ENCODE measurements at places on chromosomes 1 and 21.

GRCh38 chr1:159945483-159946241 lies at the start of gene IGSF9:
Gene IGSF9, minus strand, starts transcription at chr1:159945613. Its CDS starts 2,159 bp downstream, at chr1:159943454.
- DNase-seq = peak; percentile 71

- no peak for DNase-seq
Observed at GRCh38 chr1:167504467-167504827, 13.9 kb downstream of the CD247 start.

GRCh38 chr1:14767075-14767474 lies 168.6 kb downstream of the KAZN start:
- no peak for DNase-seq

DNA sequence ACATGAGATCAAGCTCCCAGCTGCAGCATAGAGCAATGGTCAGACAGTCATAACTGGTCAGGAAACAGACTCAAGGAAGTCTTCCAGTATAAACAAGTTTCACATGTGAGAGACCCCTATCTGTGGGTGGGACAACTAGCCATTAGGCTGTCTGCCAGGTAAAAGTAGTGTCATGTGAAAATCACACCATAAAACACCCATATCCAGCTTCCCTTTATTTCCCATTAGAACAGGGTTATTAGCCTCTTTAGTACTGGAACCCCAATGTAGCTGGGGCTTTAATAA lies 426.7 kb downstream of the KCNT2 start:
- no peak for DNase-seq

DNA sequence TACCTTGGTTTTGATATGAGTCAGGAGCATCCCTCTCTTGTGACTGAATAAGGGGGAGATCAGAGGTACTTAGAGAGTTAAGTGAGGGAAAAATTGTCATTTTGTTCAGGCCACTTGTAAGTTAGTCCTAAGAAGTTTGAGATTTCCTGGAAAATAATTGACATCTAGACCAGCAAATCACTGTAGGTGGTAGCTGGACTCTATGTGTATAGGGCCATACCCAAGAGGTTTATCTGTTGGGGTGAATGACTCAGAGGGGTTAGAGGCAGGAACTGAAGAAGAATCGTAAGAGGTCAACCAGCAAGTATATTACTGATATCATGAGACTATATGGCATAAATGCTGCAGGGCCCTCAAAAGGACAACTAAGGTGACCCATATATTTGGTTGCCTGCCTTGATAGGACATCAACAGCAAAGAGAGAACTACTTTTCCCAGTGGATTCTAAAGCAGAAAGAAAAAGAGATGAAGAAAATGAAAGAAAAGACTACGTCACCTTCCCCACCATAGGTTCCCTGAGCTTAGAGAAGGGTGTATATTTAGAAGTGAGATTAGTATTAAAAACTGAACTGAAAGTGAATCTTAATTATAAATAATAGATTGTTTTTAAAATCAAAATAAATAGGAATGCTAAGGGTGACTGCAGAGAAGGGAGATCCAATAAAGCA lies 8.0 kb upstream of the RNPC3 start:
- no peak for DNase-seq

GRCh38 chr1:170664093-170664827 lies at the start of gene PRRX1:
Gene PRRX1, plus strand, starts transcription at chr1:170664131. Its CDS starts 88 bp downstream, at chr1:170664219.
- DNase-seq = no peak

GRCh38 chr1:185761841-185762240 lies 27.6 kb downstream of the HMCN1 start:
- no peak for DNase-seq

DNA sequence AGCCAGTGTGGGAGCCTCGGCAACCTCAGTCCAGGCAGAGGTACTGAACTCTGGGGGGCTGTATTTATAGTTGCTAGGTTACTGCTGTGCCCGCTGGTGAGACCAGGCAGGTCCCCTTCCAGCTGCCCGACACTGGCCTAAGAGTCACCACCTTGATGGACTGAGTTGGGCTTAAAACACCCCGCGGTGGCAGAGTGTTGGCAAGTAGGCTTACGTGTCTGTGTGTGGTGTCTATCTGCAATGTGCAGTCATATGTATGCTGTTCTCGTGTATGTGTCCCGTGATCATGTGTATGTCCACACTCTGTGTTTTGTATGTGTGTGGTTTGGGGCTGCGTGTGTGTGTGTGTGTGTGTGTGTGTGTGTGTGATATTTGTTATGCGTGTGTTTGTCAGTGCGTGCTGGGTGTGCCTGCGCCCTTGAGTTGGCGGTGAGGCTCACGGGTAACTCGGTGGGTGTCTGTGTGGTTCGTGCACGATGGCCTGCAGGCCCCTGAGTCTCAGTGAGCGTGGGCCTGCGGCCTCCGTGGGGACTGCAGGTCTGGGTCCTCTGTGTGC lies 65.5 kb downstream of the MEF2D start:
- no peak for DNase-seq

- no peak for DNase-seq
Observed at GRCh38 chr1:237927198-237927597, 36.5 kb upstream of the ZP4 start.

GRCh38 chr1:176315519-176316220 lies 108.6 kb upstream of the COP1 start:
- DNase-seq = no peak

DNA sequence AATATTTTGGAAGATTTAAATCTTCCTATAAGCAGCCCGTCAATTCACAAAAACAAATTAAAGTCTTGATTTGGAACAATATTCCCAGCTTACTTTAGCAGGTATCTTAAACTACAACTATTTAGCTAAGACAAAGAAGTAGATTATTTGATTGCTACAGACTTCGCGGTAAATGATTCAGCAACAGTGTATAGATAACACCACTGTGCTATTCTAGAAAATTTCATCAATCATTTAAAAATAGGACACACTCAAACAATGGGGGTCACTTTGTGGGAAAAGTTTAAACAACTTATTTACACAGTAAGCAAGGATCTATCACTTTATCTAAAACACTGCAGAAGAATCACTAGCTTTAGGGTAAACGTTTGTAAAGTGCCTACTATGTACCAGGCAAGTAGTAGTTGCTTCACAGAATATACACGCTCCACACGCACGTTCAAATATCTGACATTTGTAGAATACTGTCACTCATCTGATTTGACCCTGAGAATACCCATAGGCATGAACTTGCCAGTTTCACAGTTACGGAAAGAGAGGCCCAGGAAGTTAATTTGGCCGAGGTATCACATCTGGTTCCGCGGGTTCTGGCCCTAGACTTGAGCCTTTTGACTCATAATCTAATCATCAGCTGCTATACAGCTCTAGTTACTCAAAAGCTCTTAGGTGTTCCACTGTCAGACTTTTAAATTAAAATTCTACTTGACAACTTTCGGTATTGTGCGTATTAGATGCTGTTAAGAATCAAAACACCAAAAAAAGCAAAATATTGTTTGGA lies 876 bp downstream of the DENND2C start:
- DNase-seq = no peak

DNA sequence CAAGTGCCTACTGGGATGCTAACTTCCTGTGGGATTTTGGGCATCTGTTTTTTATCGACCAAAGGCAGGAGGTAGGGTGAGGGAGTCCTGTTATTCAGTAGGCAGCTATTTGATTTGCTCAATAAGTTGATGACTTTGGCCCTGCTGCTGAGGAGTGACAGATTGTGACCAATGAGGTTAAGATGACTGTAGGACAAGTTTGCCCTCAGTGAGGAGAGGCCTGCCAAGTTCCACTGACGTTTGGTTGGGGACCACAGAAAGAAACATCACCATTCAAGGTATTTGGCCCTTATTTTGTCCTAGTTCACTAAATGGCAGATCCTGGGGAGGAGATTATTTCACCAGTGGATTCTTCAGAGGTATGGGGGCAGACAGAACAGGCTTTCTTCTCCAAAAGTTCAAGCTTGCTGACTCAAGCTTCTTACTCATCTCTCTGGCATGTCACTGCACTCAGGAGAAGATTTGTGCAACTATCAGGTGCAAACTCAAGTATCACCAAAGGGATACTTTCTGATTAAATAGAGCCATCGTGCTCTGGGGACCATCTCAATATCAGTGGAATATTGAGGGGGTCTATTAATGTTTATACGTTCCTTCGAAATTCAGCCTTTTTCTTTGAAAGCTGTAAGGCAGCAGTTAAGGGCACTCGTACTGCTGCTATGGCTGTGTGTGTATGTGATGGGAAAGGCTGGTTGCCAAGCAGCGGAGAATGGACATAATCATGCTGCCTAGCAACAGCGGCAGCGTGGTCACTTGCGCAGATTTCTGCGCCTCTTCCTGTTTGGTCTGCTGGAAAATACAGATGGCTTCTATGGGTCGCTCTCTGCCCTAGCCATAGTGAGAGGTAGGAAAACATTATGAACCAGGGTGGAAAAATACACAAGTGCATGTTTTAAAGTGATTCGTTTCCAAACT lies 78.7 kb downstream of the PBX1 start:
- DNase-seq = no peak

DNA sequence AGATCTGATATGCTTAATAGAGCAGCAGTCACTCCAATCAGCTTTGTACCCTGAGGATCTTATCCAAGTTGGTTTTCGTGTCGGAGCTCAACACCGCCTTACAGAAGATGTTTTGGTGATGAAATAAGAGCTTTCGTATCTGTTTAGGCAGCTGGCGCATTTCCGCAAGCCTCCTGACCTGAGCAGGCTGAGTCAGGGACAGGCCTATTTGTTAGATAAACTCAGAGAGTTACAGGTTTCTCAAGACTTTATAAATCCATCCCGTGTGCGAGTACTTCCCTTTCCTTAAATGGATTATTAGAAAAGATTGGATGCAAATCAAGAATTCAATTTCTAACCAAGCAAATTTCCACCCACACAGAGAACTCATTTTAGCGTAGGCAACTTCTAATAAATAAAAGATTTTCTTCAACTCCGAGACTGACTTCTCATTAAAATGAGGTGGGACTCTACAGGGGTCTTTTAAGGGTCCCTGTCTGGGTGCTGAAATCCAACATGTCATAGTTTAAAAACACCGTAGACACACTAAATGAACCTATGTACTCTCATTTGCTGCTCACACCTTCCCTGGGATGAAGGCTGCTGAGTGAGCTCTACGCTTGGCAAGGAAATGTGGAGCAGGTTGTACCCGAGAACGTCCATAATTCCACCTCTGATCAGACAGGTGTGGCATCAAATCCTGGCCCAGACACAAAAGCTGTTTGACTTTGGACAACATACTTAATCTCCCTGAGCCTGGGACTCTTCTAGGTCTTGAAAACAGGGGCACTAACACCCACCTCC lies 106.9 kb upstream of the F3 start:
- no peak for DNase-seq

DNA sequence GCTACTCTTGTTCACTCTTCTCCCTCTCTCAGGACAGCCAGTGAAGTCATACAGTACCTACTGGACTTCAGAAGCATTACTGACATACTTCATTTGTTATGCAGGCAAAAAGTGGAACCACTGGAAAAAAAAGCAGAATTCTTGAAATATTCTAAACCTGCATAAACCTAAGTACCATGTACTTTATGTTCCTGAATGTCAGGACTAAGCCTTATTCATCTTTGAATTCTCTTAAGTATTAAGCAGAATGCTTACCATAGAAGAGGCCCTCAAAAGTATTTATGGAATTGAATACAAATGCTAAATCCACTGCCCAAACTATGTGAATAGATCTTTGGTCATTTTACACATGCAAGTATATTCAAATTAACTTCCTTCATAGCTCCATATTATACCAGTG lies 7.8 kb downstream of the PSMB2 start:
- no peak for DNase-seq

GRCh38 chr21:32172106-32172505 lies 106.7 kb downstream of the MIS18A start:
- no peak for DNase-seq

DNA sequence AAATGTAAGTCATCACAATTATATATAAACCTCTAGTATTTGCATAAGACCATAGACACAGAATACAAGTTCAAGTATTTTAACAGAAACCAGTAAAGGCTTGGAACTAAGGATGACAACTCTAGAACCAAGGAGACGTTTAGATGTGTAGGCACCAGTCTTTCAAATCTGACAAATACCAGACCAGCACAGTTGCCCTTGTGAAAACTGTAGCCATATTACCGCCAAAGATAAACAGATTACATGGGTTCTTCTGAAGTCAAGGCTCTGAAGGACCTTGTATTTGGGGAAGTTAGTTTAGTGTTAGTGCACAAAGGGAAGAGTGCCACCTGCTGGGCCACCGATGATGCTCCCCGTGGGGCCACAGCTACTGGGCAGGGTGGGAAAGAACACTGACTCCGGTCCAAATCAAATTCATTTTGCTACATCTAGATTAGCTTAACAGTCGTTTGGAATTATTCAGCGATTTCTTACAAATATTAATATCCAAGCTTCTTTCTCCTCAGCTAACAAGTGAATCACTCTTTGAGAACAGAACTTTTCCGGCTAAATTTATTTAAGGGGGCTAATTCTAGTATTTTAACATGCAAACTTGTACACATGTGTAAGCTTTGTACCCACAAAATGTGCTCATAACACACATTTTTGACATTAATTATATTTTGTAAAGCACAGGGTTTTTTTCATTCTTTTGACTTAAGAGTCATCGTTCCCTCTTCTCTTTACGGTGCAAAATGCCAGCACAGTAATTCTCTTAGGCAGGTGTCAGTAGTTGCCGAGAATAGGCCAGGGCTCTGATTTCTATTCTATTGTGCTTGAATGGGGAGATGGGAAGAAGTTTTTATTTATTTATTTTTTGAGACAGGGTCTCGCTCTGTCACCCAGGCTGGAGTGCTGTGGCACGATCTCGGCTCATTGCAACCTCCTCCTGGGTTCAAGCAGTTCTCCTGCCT lies 8.0 kb upstream of the NIBAN1 start:
- peak; percentile 51 for DNase-seq

DNA sequence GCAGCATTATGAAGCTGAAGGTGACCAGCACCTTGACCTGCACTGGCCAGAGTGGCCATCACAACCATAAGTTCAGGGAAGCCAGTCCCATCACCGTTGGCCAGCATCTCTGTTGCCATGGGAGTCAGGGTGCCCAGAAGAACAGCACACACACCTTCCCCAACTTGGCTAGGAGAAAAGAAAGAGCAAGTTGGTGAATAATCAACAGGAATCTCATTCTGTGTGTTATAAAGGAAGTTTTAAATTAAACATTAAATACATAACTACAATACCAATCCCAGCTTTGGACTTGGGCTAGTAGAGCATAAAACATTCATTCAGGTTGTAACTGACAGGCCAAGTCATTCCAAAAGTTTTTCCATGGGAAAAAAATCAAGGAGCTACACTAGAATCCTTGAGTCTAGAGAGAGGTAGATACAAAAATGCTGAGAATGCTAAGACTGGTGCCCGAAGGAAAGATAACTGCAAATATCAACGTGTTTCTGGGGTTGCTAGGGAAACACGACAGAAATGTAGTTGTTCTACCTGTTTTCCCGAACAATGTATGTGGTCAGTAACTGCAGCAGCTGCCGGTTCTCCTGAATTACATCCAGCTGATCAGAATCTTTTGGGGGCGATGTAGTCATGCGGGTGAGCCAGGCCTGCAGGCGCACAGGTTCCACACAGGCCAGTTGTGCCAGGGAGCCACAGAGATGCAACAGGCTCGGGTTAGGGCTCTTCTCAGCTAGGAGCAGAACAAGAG lies 45.6 kb downstream of the UBR4 start:
- DNase-seq = no peak

- no peak for DNase-seq
Observed at GRCh38 chr1:154765970-154766369, 104.1 kb downstream of the KCNN3 start.
